ENCODE measurements at places on chromosomes 3 and 15. TPM values are rescaled to one million over a fixed set of nuclear protein-coding genes. Genes with fewer than 3 reads are reported as not detected.

- H3K27me3 ChIP-seq: peaks cover 14% of the 10 kb centered on the region
- no peak overlapping the region for H3K4me3 ChIP-seq
- no peaks in the 10 kb centered on the region for H3K4me1 ChIP-seq
- H3K27ac ChIP-seq: no peak overlapping the region
Measured at GRCh38 chr3:133989936-133990702, 39.6 kb downstream of the SLCO2A1 start.

- H3K27ac ChIP-seq: no peak overlapping the region
- H3K4me1 ChIP-seq: no peaks in the 10 kb centered on the region
- H3K27me3 ChIP-seq: no peaks in the 10 kb centered on the region
- H3K4me3 ChIP-seq: no peak overlapping the region
Measured at GRCh38 chr3:24476871-24477656, 17.6 kb downstream of the THRB start.

- no peak overlapping the region for H3K4me3 ChIP-seq
- no peak for DNase-seq
- H3K4me1 ChIP-seq: no peaks in the 10 kb centered on the region
- no peak overlapping the region for H3K27ac ChIP-seq
- no peaks in the 10 kb centered on the region for H3K27me3 ChIP-seq
Measured at GRCh38 chr3:23052620-23053019, 150.5 kb upstream of the UBE2E2 start.

GRCh38 chr15:70605606-70606410, 157.6 kb downstream of the UACA start:
- H3K4me1 ChIP-seq: no peaks in the 10 kb centered on the region
- DNase-seq: no peak
- H3K27me3 ChIP-seq: peaks cover 33% of the 10 kb centered on the region
- no peak overlapping the region for H3K4me3 ChIP-seq
- H3K27ac ChIP-seq: no peak overlapping the region

DNA sequence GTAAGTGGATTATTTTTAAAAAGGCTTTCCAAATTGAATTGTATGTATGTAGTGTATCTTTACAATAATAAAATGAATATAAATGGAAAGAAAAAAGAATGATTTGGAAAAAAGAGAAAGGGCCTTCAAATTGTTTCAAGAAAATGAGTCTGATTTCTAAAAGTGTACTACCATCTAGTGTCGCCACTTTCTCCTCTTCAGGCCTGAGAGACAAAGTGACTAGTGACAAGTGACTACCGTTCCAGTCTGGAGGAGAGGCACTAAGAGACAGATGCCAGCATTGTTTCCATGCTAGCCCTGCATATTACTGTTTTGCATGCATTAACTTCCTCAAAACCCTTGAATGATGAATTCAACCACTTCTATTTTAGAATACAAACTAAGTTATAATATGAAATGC, 39.3 kb downstream of the P3H2 start:
- no peak overlapping the region for H3K4me3 ChIP-seq
- H3K27me3 ChIP-seq: no peaks in the 10 kb centered on the region
- no peaks in the 10 kb centered on the region for H3K36me3 ChIP-seq
- DNase-seq: no peak
- H3K4me1 ChIP-seq: no peaks in the 10 kb centered on the region

- H3K27me3 ChIP-seq: no peaks in the 10 kb centered on the region
- DNase-seq: no peak
- H3K27ac ChIP-seq: no peak overlapping the region
- H3K36me3 ChIP-seq: no peaks in the 10 kb centered on the region
- no peak overlapping the region for H3K4me3 ChIP-seq
- no peaks in the 10 kb centered on the region for H3K4me1 ChIP-seq
Measured at GRCh38 chr3:40414270-40414669, 27.3 kb downstream of the ENTPD3 start.

- no peaks in the 10 kb centered on the region for H3K27me3 ChIP-seq
- no peak overlapping the region for H3K4me3 ChIP-seq
- H3K27ac ChIP-seq: no peak overlapping the region
- no peak for DNase-seq
Measured at GRCh38 chr3:114376516-114377185, 82.8 kb downstream of the TIGIT start.

DNA sequence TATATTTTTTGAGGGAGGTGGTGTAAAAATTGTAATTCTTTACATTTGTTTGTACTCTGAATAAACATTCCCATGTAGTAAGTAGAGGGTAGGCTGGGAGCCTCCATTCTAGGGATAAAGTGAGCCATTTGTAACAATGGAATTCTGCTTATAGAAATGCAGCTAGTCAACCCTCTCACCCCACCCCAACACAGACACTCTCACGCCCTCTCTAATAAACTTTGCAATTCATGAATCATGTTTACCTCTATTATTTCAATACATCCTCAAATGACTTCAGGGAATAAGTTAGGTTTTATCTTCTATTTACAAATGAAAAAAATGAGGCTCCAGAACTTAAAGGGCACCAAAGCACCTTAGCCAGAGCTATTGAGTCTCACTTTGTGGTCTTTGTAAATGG, 56.5 kb upstream of the PDZRN3 start:
- no peaks in the 10 kb centered on the region for H3K4me1 ChIP-seq
- H3K27me3 ChIP-seq: no peaks in the 10 kb centered on the region
- no peak overlapping the region for H3K4me3 ChIP-seq

- H3K27ac ChIP-seq: no peak overlapping the region
- DNase-seq: no peak
- no peaks in the 10 kb centered on the region for H3K36me3 ChIP-seq
- no peaks in the 10 kb centered on the region for H3K27me3 ChIP-seq
- no peak overlapping the region for H3K4me3 ChIP-seq
Measured at GRCh38 chr3:131645638-131646037, 142.9 kb upstream of the MRPL3 start.

The TMCO5A gene
- not detected for polyA plus RNA-seq

The SERINC4 gene
- polyA plus RNA-seq: 0.23 TPM

The GOLGA8S gene
- not detected for polyA plus RNA-seq

The TBC1D5 gene
- polyA plus RNA-seq: 19.8 TPM

The TF gene
- 3.9 TPM for polyA plus RNA-seq
